HCT116 (cell line): ENCODE measurements at places on chromosomes 7 and 10. TPM values are rescaled to one million over a fixed set of nuclear protein-coding genes. Genes with fewer than 3 reads are reported as not detected.

PDK4 gene
- total RNA-seq = 2.1 TPM

XRCC2 gene
- total RNA-seq = 14.8 TPM

EXOC4 gene
- 40.3 TPM for total RNA-seq

SFRP5 gene
- not detected for total RNA-seq

GNGT1 gene
- total RNA-seq = 0.91 TPM

INHBA gene
- total RNA-seq = 0.10 TPM

THSD7A gene
- total RNA-seq = 0.05 TPM

IGF2BP3 gene
- total RNA-seq = 79.1 TPM

PRKAR2B gene
- total RNA-seq = 15.1 TPM

TRPV5 gene
- not detected for total RNA-seq

MSMB gene
- not detected for total RNA-seq

CRTAC1 gene
- 0.20 TPM for total RNA-seq

MACC1 gene
- 9.8 TPM for total RNA-seq

UCMA gene
- total RNA-seq = not detected

GRM3 gene
- not detected for total RNA-seq

ZNF212 gene
- total RNA-seq = 13.7 TPM

- H3K36me3 ChIP-seq = no peaks in the 10 kb centered on the region
- no peak overlapping the region for H3K27ac ChIP-seq
- no peaks in the 10 kb centered on the region; the same call in 1 of the 2 replicates for H3K4me1 ChIP-seq
- no peak overlapping the region for H3K4me3 ChIP-seq
Observed at GRCh38 chr7:50335795-50336754, 31.6 kb downstream of the IKZF1 start.

- no peaks in the 10 kb centered on the region for H3K27me3 ChIP-seq
- no peak overlapping the region for H3K27ac ChIP-seq
- H3K4me1 ChIP-seq = no peaks in the 10 kb centered on the region
- H3K4me3 ChIP-seq = no peak overlapping the region
- H3K36me3 ChIP-seq = no peaks in the 10 kb centered on the region
- no peak for DNase-seq
Observed at GRCh38 chr7:18287482-18287881, 208.1 kb upstream of the HDAC9 start.

DNA sequence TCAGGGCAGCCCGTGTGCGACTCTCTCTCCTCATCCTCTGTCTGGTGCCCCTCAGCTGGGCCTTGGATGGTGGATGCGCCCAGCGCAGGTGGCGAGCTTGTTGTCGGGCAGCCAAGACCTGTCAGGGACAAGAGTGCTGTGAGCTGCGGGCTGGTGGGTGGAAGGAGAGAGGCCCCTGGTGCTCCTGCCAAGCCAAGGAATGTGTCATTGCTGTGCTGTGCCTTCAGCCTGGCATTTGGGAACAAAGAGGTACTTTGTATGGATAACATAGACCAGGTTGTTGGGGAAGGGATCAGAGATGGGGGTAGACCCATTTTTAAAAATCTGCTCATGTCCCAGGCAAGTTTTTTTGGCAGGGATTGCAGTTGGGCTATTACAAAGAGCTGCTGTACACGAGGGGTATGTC, 120.9 kb downstream of the PKD1L1 start:
- H3K36me3 ChIP-seq = no peaks in the 10 kb centered on the region
- peaks cover 5% of the 10 kb centered on the region; the same call in 1 of the 2 replicates for H3K27me3 ChIP-seq
- no peaks in the 10 kb centered on the region for H3K4me1 ChIP-seq
- DNase-seq = no peak

GRCh38 chr7:23410446-23411183, 59.7 kb downstream of the IGF2BP3 start:
- no peak overlapping the region for H3K4me3 ChIP-seq
- no peaks in the 10 kb centered on the region for H3K27me3 ChIP-seq
- no peaks in the 10 kb centered on the region for H3K4me1 ChIP-seq
- peaks cover 32% of the 10 kb centered on the region for H3K36me3 ChIP-seq

- H3K27ac ChIP-seq = no peak overlapping the region
- H3K4me1 ChIP-seq = no peaks in the 10 kb centered on the region
- no peak overlapping the region for H3K4me3 ChIP-seq
- no peak for DNase-seq
Observed at GRCh38 chr10:113444766-113445365, 108.0 kb upstream of the HABP2 start.

- DNase-seq = no peak
- no peaks in the 10 kb centered on the region for H3K27me3 ChIP-seq
Observed at GRCh38 chr7:21942955-21943354, 2.7 kb downstream of the CDCA7L start.

DNA sequence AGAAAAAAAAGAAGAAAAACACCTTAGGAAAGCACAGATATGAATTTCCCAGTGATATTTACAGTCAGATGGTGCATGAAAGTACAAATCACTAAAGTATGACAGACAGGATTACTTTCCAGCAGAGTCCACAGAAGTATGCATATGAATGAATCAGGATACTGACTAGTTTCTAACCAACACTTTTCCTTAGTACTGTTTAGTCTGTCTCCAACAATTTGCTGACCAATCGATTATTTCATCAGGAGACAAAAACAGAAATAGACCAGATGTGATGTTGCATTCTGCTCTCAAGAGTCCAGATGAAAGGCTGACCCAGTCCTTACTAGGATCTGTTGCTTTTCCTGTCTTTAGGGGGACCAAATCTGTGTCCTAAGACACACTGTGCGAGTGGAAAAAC, 14.6 kb downstream of the SLC35B4 start:
- H3K27ac ChIP-seq = no peak overlapping the region
- no peak for DNase-seq
- H3K4me3 ChIP-seq = no peak overlapping the region
- H3K36me3 ChIP-seq = peaks cover 7% of the 10 kb centered on the region; the same call in 1 of the 2 replicates
- no peaks in the 10 kb centered on the region for H3K27me3 ChIP-seq

DNA sequence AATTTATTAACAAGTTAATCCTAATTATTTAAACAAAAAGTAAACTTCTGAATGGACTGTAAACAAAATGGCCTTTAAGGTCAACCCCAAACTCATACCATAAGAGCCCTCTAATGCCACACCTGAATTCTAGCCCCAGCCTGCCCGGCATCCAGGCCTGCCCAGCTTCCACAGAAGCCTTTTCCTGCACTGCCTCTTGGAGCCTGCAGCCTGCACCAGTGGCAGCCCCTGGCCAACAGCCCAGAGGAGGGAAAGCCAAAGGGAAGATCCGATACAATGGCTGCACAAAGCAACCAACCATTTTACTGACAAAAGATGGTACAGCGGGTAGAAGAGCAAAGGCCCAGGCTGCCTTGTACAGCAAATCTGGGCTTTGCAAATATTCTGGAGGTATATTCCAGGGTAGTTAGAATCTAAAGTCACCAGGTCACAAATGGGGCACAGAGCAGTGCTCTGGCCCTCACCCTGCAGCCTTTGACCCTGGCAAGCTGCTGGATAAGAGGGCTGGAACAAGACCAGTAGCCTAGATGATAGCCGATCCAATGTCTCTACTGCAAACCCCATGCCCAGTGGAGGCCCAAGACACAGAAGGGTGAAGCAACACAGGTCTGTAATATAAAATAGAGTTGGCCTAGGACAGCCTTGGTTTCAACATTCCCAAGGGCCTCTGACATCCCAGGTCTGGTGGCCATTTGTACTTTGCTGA, 12.5 kb upstream of the CH25H start:
- H3K27me3 ChIP-seq = no peaks in the 10 kb centered on the region
- no peak overlapping the region for H3K4me3 ChIP-seq

- H3K4me3 ChIP-seq = no peak overlapping the region
- peaks cover 9% of the 10 kb centered on the region for H3K27me3 ChIP-seq
- no peak for DNase-seq
- no peaks in the 10 kb centered on the region for H3K36me3 ChIP-seq
- no peaks in the 10 kb centered on the region for H3K4me1 ChIP-seq
Observed at GRCh38 chr7:97450516-97450915, 281.4 kb upstream of the TAC1 start.

DNA sequence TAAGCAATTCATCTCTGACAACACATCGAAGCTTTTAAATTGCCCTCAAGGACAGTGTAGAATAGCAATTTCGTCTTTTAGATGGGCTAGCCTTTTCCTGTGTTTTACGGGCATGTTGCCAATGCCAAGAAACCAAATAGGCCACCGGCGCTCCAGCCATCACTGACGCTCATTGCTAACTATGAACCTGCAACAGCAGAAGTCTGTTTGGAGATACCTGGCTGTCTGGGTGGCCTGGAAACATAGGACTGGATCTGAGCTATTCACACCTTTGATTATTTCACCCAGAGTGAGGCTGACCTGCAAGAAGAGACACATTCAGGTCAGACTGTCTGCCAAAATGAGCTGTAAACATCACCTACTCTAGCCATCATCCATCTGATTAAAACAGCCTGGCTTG, 12.0 kb downstream of the KPNA7 start:
- no peaks in the 10 kb centered on the region for H3K36me3 ChIP-seq
- H3K27ac ChIP-seq = no peak overlapping the region
- DNase-seq = no peak
- no peak overlapping the region for H3K4me3 ChIP-seq
- H3K27me3 ChIP-seq = no peaks in the 10 kb centered on the region

- no peak for DNase-seq
- H3K4me1 ChIP-seq = peaks cover 18% of the 10 kb centered on the region
- no peak overlapping the region for H3K27ac ChIP-seq
- H3K36me3 ChIP-seq = no peaks in the 10 kb centered on the region
Observed at GRCh38 chr7:102117743-102118142, 168.9 kb upstream of the SH2B2 start.

- no peak overlapping the region for H3K27ac ChIP-seq
- DNase-seq = no peak
- no peaks in the 10 kb centered on the region for H3K27me3 ChIP-seq
- H3K36me3 ChIP-seq = no peaks in the 10 kb centered on the region
Observed at GRCh38 chr7:46168671-46169383, 247.8 kb upstream of the IGFBP3 start.

GRCh38 chr7:112411186-112411795, 39.0 kb upstream of the IFRD1 start:
- H3K27me3 ChIP-seq = no peaks in the 10 kb centered on the region
- no peaks in the 10 kb centered on the region for H3K4me1 ChIP-seq
- H3K36me3 ChIP-seq = no peaks in the 10 kb centered on the region
- DNase-seq = no peak
- H3K27ac ChIP-seq = no peak overlapping the region
- no peak overlapping the region for H3K4me3 ChIP-seq

- no peak for DNase-seq
- no peaks in the 10 kb centered on the region for H3K27me3 ChIP-seq
- no peaks in the 10 kb centered on the region for H3K36me3 ChIP-seq
- no peaks in the 10 kb centered on the region for H3K4me1 ChIP-seq
- no peak overlapping the region for H3K27ac ChIP-seq
Observed at GRCh38 chr7:22499044-22499443, 944 bp downstream of the STEAP1B start.

- DNase-seq = peak; percentile 32
- no peaks in the 10 kb centered on the region for H3K4me1 ChIP-seq
- H3K27me3 ChIP-seq = no peaks in the 10 kb centered on the region
- no peaks in the 10 kb centered on the region for H3K36me3 ChIP-seq
- H3K27ac ChIP-seq = no peak overlapping the region
- no peak overlapping the region for H3K4me3 ChIP-seq
Observed at GRCh38 chr7:34900891-34901513, 136.3 kb downstream of the DPY19L1 start.

DNA sequence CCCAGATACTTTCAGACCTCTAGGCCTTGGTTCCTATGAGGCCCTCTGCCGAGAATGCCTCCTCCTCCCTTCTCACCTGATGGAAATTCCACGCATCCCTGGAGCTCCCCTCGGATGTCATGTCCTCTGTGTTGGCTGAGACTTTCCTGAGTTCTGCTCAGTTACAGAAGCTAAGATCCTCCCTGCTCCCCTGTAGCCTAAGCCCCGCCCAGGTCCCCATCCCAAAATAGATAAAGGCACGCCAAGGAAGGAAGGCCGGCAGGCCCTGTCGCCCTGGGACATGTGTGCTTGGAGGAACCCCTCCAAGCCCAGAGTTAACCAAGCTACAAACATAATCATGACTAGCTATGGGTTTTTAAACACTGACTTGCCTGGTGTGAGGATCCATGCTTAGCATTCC, 123.5 kb downstream of the SORBS1 start:
- DNase-seq = no peak
- H3K4me1 ChIP-seq = no peaks in the 10 kb centered on the region
- H3K36me3 ChIP-seq = no peaks in the 10 kb centered on the region
- no peak overlapping the region for H3K4me3 ChIP-seq
- no peaks in the 10 kb centered on the region for H3K27me3 ChIP-seq
- no peak overlapping the region for H3K27ac ChIP-seq

DNA sequence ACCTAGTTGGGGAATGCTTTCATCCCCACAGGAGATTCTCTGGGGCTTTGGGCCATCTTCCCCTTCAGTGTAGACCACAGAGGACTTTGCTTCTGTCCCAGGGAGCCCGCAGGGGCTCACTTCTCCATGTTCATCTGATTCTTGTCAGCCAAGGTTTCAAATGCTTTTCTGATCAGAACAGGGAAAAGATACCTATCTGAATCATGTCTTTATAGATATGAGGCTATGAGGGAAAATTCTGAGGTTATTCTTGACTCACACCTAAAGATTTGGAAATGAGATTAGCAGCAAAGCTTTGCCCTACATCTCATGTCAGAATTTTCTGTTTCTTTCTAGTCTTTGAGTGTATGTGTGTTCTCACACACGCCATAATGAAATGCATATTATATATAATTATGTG, 53.3 kb downstream of the FIGNL1 start:
- H3K27ac ChIP-seq = no peak overlapping the region
- no peaks in the 10 kb centered on the region for H3K4me1 ChIP-seq

DNA sequence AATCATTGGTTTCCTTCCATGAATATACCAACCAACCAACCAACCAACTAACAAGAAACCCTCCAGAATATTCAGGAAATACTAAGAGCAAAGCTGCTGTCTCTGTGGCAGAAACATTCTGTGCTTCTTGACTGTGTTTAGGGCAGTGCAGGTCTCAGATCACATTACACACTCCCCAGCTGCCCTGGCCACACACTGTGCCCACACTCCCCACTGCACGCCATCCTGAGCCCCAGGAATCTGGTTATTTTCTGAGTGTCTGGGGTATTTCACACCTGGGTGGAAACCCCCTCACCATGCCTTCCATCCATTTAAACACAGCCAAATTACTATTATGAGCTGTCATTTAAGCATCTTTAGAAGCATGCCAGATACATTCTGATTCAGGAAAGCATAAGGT, 183.7 kb upstream of the ANK3 start:
- H3K4me3 ChIP-seq = no peak overlapping the region
- DNase-seq = no peak
- H3K27me3 ChIP-seq = no peaks in the 10 kb centered on the region
